GM12864 (cell line): ENCODE measurements at places on chromosomes 12 and 14.

GRCh38 chr12:130087222-130087621 is 75.0 kb upstream of the FZD10 start:
- no peak for DNase-seq

- no peak for DNase-seq
Observed at GRCh38 chr14:79552778-79553177, 658.5 kb downstream of the DIO2 start.

DNA sequence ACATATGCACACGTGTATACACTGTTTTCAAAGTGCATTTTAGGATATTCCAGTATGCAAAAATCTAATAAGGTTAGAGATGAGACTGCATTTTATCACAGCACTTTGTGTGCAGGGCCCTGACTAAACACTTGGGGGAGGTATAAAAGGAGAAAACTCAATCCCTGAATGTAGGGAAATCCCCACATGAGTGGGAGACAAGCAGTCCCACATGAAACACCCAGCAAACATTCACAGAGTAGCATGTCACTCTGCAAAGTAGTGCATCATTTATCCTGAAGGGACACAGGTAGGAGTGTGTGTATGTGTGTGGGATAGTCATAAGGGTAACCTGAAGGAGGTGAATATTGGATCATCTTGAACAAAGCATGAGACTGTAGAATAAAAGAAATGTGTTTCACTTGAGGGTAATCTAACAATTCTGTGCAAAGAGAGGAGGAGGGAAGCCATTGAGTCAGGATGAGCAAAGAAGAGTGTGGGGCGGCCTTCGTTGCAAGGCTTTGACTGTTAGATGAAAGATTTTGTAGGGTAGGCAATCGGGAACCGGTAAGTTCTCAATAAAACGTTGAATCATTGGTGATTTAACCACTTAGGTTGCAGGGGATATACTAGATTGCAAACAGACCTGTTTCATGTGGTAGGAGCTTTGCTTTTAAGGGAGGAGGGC is 2.9 kb downstream of the PRPF40B start:
- DNase-seq = no peak

GRCh38 chr12:56128670-56129205 is 671 bp downstream of the ESYT1 start:
- DNase-seq = no peak
